Activated CD4-positive, CD25-positive, alpha-beta regulatory T cell treated with anti-CD3 and anti-CD28 coated beads, Interleukin-2, amount 50 U/mL, for 72 hours (primary cell): ENCODE measurements at places on chromosomes 7 and 10.

DNA sequence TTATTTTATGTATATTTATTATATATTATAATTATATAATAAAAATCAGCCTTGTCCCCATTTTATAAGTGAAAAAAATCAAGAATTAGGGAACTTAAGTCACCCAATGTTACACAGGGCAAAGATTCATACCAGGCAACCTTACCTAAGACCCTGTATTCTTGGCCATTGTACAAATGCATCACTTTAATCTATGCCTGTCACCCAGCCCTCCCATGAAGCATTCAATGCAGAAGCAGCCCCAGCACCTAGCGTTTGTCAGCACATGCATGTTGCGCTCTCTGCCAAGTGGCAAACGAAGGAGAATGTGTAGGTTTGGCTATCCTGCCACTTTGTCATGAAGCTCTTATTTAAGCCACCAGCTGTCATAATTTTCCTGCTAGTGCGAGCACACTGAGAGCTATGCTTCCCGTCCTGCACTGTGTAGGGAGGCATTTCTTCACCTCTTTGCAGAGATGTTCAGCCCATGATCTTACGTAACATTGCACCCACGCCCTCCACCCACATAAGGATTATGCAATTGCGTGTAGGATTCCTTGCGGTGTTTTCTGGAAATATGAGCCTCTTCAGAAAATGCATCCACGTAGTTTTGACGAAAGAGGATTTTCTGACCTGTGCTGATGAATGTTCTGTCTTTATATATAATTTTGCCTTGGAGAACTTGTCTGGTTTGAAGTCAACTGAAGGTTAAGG lies 7.7 kb upstream of the COBL start:
- DNase-seq, result no peak

DNA sequence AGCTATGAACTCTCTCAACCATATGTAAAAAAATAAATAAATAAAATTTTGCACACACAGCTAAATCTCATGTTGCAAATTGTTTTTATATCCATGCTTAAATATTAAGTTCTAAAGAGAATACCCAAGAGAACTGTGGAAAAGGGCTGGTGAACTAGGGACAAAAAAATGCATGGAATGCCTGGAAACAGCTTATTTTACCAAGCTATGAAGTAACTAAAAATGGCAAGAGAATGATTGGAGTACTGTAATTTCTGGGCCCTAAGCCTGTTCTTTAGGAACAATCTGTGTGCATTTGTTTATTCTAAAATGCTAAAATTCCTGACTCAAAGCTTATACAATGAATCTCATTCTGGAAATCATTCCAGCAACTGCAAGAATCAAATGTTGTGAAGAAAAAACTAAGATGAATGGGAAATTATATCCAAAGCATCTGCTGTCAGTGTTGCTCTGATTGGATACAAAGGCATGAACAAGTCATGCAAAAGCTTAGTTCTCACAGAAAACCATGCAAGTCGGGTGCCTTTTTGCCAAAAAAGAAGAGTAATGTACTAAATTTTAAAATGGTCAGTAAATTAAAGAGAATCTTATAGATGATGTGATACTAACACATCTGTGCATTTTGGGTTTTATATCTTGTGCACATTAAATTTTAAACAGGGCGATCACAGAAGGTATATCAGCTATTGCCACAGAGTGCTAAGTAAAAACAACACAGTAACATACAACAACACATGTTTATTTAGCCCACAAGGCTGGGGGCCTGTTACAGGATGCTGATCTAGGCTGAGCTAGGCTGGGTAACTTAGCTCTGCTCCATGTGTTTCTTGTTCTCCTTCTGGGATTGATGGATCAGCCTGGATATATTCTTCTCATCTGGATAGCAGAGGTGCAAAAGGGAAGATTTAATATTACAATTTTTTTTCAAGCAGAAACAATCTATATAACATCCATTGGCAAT lies 453.5 kb upstream of the SEMA3A start:
- DNase-seq, result no peak

GRCh38 chr10:104387130-104387888 lies 33.7 kb downstream of the CFAP58 start:
- no peak for DNase-seq

GRCh38 chr10:122342293-122343134 lies 32.0 kb upstream of the PLEKHA1 start:
- DNase-seq, result peak; percentile 38

DNA sequence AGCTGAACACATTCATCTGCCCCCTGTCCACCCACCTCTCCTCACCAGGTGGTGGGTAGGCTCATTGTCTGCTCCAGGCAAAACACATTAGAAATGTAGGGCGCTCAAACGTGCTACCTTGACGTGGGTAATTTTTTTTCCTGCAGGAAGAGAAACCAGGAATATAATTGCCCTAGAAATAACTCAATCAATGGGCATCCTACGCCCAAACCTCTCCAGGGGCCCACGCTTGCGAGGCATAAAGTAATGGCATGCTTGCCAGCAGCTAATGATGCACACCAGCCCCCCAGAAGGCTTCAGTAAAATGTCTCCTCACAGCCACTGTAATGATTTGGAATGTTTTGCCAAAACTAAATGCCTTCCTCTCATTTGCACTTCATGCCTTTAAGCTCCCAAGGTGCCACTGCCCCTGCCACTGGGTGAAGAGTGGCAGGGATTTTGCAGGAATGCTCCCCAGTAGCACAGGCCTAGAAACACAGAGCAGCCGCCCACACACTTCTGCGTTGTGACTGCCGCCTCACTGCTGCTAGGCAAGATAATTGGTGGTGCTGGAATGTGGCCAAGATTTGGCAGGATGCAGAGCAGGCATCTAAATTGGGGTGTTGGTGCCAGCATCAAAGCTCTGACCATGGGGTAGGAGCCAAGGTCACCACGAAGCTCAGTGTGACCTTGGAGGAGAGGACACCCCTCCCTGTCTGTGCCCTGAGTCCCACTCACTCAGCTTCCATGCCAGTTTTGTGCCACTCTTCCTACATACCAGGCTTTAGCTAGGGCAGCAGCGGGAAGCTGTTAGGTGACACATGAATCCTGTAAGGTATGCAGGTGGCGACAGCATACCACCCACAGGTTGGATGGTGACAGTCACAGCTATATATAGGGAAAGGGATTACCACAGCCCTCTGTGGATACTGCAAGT lies 48.7 kb upstream of the PPP1R3C start:
- no peak for DNase-seq

- no peak for DNase-seq
These were observed 39.7 kb downstream of the TES start for GRCh38 chr7:116249969-116250553.

DNA sequence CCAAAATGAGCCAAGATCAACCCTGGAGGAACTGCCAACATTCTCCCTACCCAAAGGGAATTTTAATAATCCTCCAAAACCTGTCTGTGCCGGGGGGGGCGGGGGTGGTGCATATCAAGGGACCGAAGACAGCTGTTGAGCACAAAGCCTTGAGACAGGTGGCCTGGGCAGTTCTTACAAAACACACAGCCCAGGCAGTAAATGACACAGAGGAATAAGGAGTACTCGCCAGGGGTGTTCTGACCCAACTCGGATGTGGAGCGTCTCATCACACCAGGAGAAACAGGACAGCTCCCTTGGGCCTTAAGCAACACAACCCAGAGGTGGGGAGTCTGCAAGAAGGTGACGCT lies 35.6 kb downstream of the PLAC9 start:
- no peak for DNase-seq

- DNase-seq, result no peak
These were observed 35.0 kb upstream of the ZNF32 start for GRCh38 chr10:43683451-43684291.

DNA sequence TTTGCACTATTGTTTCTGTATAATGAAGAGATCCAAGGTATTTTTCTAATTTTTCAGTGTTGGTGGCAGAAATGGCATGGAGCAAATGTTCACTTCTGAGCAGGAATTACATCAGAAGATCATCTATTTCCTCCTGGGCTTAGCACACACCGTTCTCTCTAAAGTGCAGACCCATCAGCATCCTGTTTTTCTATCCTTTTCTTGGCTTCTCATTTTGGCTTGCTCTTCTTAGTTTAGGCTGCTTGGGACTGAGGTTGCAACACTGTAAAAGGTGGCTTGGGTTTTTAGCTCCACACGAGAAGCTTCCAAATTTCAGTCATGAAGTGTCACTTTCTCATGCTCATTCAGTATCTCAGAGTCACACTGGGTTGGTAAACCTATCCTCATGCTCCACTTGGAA lies 79.9 kb upstream of the SMIM30 start:
- DNase-seq, result no peak

DNA sequence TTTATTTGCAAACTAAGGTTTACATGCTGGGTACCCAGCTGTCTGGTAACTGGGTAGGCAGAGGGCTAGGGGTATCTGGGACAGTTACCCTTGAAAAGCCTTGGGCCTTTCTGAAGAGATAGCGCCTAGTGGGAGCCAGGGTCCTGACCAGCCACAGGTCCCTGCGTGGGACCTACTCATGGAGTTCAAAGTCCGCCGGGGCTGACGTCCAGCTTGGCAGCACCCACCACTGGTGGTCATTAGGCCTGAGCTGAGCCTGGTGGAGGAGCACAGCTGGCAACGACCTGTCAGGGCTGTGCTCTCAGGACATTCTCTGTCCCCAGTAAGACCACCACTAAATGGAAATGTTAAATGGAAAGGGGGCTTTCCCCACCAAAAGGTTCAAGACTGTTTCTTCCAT lies 20.0 kb downstream of the GUSB start:
- no peak for DNase-seq

- DNase-seq, result no peak
These were observed 43.8 kb downstream of the SPOCK2 start for GRCh38 chr10:72044417-72045041.

- no peak for DNase-seq
These were observed 476 bp upstream of the ZFYVE27 start for GRCh38 chr10:97736403-97736901.

- DNase-seq, result no peak
These were observed 336.7 kb upstream of the KLF6 start for GRCh38 chr10:4121502-4122380.

DNA sequence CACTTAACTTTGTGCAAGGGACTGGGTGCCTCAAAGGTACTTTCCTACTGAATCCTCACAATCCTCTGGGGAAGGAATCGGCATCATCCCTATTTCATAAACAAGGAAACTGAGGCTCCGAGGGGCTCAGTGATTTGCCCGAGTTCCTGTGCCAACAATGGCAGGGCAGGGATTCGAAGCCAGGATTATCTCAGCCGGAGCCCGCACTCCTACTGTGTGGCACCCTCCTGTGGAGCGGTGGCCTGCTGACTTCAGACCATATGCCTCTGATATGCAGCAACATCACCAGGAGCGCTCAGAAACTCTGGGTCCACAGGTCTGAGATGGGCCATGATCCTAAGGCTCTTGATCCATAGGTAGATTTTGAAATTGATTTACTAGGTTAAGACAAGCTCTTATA lies 46.6 kb downstream of the PODXL start:
- no peak for DNase-seq

DNA sequence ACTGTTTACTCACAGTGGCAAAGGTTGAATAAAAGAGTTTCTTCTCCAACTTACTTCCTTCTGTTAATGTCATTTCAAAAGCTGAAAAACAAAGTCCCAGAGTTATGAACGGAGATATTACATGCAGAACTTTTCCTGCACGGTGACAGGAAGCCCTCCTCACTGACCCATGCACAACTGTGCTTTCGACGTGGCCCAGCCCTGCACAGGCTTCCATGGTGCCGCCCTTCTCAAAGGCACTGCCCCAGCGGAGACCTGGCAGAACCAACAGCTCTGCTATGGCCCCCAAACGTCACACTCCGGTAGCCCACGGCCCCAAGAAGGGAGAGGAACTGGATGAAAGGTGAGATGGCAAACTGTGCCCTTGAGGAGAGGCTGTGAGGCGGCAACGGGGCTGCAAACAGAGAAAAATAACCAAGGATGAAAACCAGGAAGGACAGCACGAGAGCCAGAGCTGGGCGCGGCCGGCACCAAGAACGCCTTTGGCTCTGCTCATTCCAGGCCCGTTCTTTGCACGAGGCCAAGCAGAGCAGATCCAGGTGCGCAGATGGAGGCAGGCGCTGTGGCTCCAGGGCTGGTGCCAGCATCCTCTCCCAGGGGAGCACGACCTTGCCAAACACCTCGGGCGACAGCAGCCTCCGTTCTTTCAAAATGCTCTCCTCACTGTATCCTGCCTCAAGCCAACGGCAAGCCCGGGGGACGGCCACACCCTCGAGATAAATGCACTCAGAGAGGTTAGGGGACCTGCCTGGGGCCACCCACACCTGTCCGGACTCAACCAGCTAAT lies 7.0 kb upstream of the FUOM start:
- no peak for DNase-seq

DNA sequence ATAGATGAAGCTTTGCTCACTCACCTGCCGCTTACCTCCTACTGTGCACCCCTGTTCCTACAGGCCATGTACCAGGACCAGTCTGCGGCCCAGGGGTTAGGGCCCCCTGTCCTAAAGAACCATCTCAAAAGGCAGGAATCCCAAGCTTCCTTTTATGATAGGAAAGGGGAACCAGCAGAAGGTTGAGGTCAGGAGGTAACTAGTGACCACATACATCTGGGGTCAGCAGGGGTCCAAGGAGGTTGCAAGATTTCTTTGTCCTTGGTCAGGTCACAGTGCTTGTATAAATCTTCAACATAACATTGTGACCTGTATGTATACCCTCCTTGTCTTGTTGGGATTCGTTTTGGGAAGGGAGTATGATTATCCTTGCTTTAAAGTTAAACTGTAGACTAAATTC lies 73.8 kb downstream of the OAT start:
- peak; percentile 2 for DNase-seq

- no peak for DNase-seq
These were observed 55.0 kb upstream of the EN2 start for GRCh38 chr7:155402941-155403340.

GRCh38 chr7:155962191-155962967 lies 150.1 kb upstream of the SHH start:
- DNase-seq, result no peak

- no peak for DNase-seq
These were observed 18.4 kb upstream of the CALN1 start for GRCh38 chr7:72430531-72430930.

GRCh38 chr10:102114861-102115618 lies 5.1 kb downstream of the LDB1 start:
- DNase-seq, result peak; percentile 77

DNA sequence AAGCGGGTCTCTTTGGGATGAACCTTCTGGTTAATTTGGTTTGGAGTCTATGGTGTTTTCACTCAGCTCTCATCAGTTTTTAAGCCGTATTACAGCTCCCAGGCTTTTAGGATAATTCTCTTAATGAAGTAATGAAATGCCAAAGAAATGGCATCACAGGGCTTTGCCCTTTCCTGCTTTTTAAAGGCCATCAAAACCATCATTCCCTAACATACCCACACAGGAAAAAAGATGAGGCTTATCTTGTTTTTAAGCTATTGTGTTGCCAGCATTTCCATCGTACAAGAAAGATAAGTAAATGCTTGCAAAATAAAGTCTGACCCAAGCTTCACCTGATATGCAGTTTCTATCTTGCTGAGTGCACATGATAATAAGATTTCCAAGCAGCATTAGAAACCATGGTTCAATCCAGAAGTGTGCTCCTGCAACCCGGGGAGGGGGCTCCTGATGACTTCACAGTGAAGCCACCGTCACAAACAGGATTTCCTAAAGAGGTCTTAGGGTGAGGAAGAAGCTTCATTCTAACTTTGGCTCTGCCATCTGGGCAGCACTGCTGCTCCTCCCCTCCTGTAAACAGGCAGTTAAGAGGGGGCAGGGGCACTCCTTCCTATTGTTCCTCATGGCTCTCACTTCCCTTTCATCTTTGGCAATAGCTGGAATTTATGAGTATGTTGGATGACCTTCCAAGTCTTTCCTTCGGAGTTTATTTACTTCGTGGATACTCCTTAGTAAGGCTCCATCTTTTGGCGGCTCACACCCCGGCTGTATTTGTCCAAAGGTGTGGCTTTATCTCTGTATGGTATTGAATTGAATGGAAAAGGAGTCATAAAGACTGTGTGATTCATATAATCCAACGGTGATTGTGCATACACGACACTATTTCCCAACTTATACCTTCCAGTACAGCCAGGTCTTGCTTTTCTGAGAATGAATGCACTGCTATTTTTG lies 55.2 kb upstream of the FAM133B start:
- DNase-seq, result no peak
